ENCODE measurements at places on chromosomes 4 and X. TPM values are rescaled to one million over a fixed set of nuclear protein-coding genes. Genes with fewer than 3 reads are reported as not detected.

ZNF732 gene
- not detected for total RNA-seq

GIMD1 gene
- not detected for total RNA-seq

MMGT1 gene
- total RNA-seq = 23.3 TPM

GRCh38 chr4:47519239-47519883 lies 34.3 kb downstream of the ATP10D start:
- DNase-seq = no peak

DNA sequence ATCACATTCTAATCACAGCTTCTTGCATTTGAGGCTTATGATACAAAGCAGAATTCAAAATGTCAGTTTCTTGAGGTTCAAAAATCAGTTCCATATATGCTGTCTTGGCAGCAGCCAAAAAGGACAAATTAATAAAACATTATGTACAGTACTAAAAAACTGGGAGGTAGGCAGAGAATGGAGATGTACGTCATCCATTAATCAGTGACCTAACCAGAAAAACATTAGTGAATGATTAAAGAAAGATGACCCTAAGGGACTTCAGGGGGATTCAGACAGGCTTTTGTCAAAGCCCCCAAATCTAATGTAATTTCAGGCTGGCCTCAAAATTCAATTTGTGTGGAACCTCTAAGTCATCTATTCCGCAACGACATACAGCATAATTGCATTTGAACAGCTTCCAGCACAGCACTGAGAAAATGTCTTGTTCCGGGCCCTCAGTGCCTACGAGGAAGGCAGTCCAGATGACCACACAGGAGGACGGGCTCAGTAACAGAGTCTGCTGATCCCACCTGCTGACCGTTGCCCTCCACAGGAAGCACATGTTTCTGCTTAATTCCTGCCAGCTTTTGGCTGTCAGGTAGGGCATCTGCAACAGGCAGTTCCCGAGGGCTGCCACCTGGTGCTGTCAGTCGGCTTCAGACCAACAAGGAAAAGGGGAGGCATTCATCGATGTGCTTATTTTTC lies 83.8 kb upstream of the HHIP start:
- no peak for DNase-seq

DNA sequence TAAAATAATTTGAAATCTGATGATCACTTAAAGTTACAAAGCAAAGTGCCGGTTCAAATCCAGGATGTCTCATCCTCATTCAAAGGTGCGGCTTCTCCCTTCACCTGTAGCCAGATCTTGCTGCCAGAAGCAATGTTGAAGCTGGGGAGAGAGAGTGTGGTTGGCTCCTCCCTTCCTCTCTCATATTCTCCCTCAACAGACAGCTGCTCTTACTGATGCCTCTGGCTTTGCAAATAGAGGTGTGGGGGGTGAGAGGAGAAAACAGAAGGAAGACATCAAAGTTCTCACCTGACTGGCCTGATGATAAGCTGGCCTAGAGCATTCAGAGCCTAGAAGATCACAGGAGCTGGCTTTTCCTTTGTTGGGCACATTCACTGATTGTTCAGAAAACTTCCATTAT lies 28.3 kb upstream of the BTC start:
- no peak for DNase-seq

- no peak for DNase-seq
Observed at GRCh38 chr4:54843946-54844345, 186.2 kb downstream of the KIT start.

GRCh38 chr4:105461621-105462382 lies 12.1 kb downstream of the PPA2 start:
- no peak for DNase-seq

- no peak for DNase-seq
Observed at GRCh38 chrX:137278825-137279224, 245.0 kb upstream of the GPR101 start.

DNA sequence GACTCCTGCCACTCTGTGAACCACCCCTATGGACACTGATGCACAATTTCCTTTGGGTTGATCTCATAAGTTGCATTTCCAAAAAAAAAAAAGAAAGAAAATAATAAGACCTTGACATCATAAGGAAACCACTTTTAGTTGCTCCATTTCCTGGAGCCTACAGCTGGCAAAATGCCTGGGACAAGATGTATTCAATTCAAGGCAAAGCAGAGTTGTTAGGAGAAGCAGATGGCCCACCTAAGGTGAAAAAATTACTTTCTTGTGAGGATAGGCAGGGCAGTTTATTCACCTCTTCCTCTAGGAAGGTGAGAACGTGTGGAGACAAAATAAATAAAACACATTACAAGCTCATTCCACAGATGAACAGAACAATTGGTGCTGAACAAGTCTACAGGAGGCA lies 14.1 kb upstream of the SCRG1 start:
- DNase-seq = no peak

TGIF2LX gene
- not detected for total RNA-seq

DNA sequence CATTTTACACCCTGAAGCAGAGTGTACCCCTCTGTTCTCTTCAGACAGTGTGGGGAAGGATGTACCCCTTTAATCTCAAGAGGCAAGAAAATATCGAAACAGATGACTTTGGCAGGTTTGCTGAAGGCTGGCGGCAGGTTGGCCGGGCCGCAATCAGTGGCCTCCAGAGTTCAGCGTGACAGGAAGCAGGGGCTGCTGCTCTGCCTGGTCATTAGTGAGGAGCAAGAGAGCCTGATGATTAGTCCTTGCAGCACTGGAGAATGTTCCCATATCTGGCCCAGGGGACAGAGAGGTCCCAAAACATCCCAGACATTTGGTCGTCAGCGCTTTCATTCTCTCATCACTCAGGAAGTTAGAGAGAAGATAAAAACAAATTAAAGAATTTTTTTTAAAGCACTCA lies 352.8 kb downstream of the SPRY1 start:
- DNase-seq = no peak

- no peak for DNase-seq
Observed at GRCh38 chrX:134933911-134934310, 56.9 kb upstream of the SMIM10 start.

- no peak for DNase-seq
Observed at GRCh38 chr4:182206266-182206665, 36.9 kb upstream of the TENM3 start.

IL13RA2 gene
- total RNA-seq = 0.22 TPM

DNA sequence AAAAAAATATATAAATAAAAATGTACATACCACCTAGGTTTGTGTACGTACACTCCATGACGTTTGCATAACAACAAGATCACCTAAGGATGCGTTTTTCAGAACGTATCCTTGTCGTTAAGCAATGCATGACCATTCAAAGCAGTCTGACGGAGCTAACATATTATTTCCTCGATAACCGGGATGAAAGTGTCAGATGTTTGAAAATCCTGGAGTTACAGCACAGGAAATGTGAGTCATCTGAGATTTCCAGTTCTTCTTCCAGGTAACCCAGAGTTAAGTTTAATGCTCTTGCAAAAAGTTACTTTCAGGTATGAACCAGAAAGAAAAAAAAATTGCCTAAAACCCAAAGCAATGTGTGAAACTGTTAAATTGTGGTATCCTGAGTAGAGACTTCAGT lies 107.9 kb downstream of the LDB2 start:
- DNase-seq = no peak

LRIT3 gene
- not detected for total RNA-seq

DNA sequence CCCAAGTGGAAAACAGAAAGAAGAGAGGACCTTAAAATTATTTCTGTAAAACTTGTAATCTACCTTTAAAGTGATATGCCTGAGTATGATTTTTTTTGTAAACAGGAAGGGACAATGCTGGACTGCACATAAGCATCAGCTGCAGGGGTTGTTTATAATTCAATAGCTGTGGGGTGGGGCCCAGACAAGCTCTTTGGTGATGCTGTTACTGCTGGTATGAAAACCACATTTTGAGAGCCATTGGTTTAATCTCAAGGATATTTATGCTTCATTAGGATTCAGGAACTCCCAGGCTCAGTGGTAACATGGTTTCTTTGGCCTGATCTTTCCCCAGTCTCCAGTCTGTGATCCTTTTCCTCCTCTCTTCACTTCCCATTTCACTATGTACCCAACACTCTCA lies 34.3 kb upstream of the GRPR start:
- DNase-seq = no peak

ARL9 gene
- 0.28 TPM for total RNA-seq

FMR1NB gene
- not detected for total RNA-seq

- no peak for DNase-seq
Observed at GRCh38 chr4:120198411-120198810, 131.8 kb upstream of the MAD2L1 start.

DNA sequence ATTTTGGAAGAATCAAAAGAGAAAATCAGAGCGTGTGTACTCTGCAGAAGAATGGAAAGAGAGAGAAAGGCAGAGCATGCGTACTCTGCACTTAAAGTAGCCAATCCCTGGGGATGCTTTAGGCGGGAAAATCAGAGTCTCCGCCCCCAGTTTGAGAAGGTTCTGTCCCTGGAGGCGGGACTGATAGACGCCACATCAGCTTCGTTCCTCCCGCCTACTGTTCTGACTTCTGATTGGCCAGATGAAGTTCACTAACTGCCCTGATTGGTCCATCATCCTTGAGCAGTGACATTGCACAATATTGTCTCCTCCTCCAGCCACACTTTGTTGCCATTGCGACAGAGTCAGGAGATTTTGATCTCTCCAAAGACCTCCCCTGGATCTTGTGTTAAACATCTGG lies 23.8 kb downstream of the SSX1 start:
- DNase-seq = no peak

TLL1 gene
- total RNA-seq = 2.4 TPM

DNA sequence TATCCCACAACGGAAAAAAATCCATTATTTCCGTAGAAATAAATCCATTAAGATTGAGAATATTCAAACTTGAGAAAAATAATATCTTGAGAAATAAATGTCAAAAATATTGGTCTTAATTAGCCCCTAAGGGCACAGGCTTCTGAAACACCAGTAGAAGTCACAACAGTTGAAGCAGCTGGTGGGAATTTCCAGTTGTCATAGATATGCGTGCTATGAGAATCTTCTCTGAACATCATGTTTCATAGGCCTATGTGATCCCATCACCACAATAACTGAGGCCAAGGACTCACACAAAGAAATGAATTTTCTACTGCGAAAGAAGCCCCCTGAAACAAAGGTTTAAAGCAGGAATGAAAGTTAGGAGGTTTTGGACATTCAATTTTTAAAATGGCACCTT lies 292.0 kb downstream of the DTHD1 start:
- no peak for DNase-seq

- no peak for DNase-seq
Observed at GRCh38 chr4:41006141-41006540, 208.2 kb downstream of the APBB2 start.

DNA sequence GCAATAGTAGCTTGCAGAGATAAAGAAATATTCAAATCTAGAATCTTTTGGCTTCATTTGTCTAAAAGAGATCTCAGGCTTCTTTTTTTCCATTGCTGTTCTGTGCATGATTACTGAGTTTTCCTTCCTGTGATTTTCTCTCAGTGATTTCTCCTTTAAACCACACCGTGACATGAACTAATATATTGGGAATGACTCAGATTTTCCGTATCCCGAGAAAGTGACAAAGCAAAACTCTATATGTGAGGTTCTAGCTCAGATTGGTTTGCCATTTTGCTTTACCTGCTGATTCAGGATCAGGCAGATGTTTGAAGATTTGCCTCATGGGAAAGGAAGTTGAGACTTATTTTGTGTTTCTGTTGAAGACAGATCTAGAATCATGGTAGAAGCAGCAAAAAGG lies 59.4 kb downstream of the MTHFD2L start:
- no peak for DNase-seq

DNA sequence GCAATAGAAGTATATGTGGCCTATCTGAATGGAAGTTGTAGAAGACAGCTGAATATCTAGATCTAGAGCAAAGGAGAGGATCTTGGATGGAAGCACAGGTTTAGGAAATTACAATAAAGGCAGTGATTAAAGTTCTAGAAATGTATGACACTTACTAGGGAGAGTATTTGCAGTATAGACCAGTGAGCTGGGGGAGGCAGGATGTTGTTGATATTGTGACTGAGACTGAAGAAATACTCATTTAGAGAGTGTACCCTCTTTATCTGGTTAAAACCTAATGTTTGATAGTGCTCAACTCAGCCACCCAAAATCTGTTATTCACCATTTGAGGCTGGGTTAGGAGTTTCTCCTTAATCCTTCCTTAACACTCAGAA lies 439.5 kb downstream of the GRXCR1 start:
- no peak for DNase-seq

- DNase-seq = no peak
Observed at GRCh38 chrX:119187298-119187697, 48.8 kb upstream of the PGRMC1 start.

- DNase-seq = no peak
Observed at GRCh38 chr4:38365748-38366310, 298.2 kb upstream of the KLF3 start.

DNA sequence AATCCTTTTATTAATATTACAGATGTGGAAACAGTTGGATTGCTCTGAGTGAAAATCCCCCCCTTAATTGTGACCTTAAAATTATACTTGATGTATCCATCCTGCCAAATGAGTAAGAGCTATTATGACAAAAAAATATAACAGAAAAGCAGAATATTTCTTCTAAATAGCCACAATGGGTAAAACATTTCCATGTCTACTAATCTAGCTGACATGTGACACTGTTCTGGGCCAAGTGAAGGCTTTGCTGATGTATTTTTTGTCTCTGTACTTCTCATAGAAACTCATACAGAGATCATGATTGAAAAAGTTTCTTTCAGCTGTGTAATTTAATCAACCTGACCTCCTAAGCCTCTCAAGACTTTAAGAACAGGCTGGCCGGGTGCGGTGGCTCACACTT lies 569.1 kb upstream of the ZFP42 start:
- DNase-seq = no peak

PDZD4 gene
- total RNA-seq = 1.5 TPM

DNA sequence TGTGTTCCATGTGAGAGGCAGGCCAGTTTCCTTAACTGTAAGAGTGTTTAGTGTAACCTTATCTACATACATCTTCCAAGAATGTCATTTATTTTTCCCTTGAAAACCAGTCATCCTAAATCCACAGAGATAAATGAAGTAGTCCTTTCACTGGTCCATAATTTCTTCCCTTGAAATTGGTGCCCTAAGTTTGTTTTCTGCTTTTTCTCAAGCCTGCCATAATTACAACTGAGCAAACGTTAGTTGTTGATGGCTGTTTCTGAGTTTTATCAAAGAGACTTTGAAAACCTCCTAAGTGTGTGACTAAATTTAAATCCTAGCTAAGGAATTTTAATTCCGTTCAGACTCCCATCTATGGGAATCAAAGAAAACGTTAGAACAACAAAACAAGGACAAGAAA lies 3.6 kb upstream of the TDO2 start:
- DNase-seq = no peak

H2BW2 gene
- total RNA-seq = not detected
